Inflammatory macrophage treated with lipopolysaccharide for 1 hour (primary cell): ENCODE measurements at places on chromosomes 7 and 10.
A peak's percentile ranks its signal among the peaks of the same experiment; 100 is the strongest.

DNA sequence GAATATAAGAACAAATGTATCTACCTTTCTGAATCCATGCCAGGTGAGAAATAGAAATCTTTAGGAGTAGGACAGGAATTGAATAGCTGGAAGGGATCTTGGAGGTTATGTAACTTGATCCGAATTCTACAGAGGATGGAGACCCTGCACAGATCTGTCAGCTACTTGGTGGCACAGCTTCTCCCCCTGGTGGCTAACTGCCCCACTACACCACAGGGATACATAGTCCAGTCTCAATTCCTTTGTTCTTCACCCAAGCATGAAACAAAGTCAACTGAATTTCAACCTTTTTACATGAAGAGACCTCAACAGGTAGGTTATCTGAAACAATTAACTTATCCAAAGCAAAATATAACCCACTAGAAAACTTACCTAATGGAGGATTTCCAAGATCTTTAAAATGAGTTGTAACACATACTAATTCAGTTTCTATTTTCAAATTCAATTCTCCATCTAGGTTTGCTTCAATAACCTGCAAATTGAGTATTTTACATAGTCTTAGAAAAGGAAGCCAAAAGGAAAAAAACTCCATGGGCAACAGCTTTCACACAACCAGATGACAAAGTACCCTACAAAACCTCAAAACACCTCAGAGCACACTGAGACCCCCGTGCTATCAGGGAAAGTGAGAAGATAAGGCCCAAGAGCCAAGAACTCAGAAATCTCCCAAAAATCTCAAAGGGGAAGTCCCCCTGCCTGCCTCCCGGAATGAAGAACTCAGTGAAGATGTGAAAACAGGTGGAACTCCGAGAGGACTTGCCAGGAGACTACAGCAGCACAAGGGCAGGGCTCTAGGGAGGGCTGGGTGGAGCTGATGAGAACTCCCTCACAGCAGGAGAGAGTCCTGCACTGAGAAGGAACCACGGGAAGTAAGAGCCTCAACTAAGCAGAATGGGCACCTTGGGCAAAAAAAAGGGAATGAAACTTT is 10.3 kb downstream of the HUS1 start:
- DNase-seq: peak; percentile 31

DNA sequence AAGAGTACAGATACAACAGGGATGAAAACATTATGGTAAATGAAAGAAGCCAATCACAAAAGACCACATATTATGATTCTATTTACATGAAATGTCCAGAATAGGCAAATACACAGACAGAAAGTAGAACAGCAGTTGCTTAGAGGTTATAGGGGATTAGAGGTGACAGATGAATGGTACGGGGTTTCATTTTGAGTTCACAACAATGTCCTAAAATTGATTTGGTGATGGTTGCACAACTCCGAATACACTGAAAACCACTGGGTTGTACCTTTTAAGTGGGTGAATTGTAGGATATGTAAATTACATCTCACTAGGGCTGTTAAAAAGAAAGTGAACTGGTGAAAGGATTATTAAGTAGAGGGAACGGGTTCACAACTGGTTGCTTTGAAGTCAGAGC is 76.3 kb upstream of the MRLN start:
- DNase-seq: no peak

GRCh38 chr7:75740846-75741497 is 2.2 kb upstream of the HIP1 start:
- DNase-seq: peak; percentile 87

DNA sequence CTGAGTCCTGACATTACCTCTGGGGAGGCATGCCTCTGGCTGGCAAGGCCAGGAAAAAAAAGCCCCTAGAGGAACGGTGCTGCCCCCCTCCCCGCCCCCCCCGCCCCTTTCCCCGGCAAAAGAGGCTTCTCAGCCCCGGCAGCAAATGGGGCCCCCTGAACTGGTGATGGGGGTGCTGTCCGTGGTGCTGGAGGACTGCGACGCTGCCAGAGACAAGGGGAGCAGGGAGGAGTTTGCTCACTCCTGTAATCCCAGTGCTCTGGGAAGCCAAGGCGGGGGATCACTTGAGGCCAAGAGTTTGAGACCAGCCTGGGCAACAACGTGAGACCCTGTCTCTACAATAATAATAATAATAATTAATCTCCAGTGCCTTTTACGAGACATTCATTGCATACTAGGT is 23.7 kb downstream of the SRRM3 start:
- DNase-seq: peak; percentile 10

DNA sequence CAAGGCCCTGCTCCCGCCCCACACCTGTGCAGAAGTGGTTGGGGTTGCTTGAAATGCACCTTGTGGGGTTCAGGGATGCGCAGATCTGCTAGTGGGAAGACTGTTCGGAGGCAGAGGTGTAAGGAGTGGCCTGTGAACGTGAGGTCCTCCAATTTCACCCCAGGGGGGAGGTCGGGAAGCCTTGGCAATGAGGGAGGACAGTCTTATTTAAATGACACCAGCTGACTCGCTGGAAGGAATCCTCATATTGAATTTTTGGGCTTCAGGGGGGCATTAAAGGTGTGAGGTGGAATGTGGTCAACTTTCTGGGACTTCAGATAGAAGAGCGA is 218.8 kb upstream of the CELF2 start:
- DNase-seq: no peak

DNA sequence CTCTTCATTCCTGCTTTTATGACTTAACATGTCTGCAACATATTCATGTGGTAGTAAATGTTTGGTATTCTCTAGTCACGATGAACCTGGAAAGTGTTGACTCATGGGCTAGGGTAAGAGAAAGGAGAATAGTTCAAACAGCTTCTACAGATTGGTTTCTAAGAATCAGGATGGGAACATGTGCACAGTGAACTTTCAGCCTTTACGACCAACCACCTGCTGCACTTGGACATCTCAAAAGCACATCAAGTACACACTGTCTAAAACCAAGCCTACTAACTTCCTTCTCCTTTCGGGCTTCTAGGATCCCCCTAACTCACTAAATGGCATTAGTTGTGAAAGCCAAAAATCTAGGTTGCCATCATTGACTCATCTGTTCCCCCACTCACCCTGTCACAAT is 85.5 kb downstream of the CUL2 start:
- DNase-seq: peak; percentile 13

- no peak for DNase-seq
Observed at GRCh38 chr10:52652431-52653262, 119.9 kb downstream of the MBL2 start.

DNA sequence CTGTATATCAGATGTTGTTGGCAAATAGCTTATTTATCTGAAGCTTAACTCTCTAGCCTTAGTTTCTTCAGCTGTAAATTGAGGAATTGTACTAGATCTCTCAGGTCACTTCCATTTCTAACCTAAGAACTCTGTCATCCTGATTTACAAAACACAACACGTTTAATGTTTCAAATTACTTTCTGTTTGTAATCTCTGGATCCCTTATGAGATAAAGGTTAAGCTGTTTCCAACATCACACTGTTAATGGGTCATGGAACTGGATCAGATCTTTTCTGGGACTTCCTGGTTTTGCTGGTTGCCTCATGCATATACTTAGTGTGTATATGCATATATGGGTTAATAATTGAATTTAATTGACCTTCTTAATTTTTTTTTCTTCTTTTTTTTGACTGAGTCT is 9.9 kb downstream of the SAMD8 start:
- DNase-seq: no peak

- DNase-seq: no peak
Observed at GRCh38 chr10:131982185-131982756, 548 bp upstream of the BNIP3 start.

- DNase-seq: no peak
Observed at GRCh38 chr10:77946084-77946483, 19.5 kb upstream of the DLG5 start.

GRCh38 chr10:6473901-6474370 is 106.1 kb downstream of the PRKCQ start:
- DNase-seq: peak; percentile 72

DNA sequence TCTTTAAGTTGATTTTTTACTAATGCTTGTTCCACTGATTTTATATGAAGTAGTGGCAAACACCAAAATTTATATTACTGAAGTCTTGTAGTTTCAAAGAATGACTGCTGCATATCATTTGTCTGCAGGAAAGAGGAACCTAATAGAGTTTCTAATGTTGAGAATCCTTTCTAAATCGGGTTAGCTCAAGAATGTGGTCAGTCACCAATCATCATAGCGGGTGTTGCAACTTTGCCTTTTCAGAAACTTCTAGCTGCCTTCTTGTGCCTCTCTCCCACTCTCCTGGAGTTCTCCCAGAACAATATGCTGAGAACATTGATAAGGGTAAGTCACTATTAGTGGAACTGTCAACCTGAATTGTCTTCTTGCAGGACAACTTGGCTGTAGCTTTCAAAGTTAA is 524.8 kb upstream of the SORCS1 start:
- peak; percentile 79 for DNase-seq

- DNase-seq: peak; percentile 18
Observed at GRCh38 chr10:75033399-75034130, 77.9 kb upstream of the SAMD8 start.

DNA sequence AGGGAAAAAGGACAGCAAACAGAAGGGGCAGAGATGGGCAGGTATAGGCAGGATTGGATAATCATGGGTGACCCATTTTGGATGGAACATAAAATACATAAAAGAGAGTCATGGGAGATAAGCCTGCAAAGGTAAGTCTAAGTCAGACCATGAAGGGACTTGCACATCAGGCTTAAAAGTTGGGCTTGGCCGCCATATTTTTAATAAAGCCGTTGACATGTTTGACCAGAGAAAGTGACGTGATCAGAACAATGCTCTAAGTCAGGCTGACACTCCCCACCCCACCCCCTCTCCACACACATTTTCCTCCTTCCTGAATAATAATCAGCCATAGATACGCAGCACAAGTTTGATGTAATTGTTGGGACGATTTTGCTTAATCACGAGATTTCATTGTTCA is 54.0 kb downstream of the MRPL32 start:
- no peak for DNase-seq

- DNase-seq: no peak
Observed at GRCh38 chr10:30436191-30436611, 2.2 kb downstream of the MAP3K8 start.

GRCh38 chr7:130673066-130673465 is 4.5 kb upstream of the COPG2 start:
- DNase-seq: peak; percentile 25

DNA sequence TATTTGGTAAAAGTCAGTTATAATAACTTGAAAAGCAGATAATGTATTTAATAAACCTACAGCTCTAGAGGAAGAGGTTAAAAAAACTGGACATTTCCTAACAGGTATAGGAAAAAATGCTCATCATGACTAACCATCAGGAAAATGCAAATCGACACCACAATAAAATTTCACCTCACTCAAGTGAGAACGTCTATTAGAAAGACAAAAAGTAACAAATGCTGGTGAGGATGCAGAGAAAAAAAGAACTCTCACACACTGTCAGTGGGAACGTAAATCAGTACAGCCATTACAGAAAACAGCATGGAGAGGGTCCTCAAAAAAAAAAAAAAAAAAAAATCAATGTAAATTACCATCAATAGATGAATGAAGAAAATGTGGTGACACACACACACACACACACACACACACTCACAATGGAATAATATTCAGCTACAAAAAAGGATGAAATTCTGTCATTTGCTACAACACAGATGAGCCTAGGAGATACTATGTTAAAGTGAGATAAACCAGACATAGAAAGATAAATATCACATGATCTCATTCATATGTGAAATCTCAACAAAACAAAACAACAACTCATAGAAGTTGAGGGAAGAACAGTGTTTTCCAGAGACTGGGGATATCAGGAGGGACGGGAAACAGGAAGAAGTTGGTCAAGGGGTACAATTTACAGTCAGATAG is 20.1 kb downstream of the EPC1 start:
- no peak for DNase-seq

DNA sequence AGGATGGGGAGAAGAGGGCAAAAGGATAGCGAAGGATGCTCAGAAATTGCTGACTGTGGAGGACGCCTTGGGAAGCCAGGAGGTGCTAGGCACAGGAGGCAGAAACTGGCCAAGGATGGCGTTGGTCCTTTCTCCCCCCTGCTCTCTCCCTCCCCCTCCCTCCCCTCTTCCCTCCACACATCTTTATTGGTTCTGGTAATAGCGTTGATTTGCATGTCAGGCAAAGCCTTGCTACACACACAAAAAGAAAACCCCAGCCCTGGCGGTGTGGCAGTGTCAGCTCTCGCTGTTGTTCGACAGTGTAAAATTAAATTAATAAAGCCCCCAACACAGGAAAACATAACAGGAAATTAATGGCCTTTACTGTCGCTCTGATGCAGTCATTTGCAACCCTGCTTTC is 47.2 kb downstream of the PAX2 start:
- DNase-seq: no peak

GRCh38 chr10:125123476-125124114 is 36.8 kb downstream of the CTBP2 start:
- no peak for DNase-seq

DNA sequence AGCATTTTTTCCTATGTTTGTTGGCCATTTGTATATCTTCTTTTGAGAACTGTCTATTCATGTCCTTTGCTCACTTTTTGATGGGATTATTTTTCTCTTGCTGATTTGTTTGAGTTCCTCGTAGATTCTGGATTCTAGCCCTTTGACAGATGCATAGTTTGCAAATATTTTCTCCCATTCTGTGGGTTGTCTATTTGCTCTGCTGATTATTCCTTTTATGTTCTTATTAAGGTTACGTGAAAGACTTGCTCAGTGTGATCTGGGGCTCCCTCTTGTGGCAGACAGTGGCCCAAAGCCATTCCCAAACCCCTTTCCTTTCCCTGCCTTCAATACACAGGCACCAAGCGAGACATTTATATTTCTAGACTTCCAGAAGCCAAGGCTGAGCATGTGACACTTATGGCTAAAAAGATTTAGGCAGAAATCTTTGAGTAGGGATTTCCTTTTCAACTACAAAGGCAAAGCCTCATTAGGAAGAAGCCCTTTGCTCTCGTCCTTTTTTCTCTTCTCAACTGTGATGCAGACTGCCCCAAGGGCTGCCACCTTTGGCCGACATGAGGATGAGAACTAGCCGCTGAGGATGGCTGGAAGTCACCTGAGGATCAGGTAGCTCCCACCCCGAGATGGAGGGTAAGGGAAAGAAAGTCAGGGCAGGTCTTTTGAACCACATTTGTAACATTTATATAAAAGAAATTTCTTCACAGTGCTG is 23.6 kb downstream of the ST8SIA6 start:
- DNase-seq: peak; percentile 24

DNA sequence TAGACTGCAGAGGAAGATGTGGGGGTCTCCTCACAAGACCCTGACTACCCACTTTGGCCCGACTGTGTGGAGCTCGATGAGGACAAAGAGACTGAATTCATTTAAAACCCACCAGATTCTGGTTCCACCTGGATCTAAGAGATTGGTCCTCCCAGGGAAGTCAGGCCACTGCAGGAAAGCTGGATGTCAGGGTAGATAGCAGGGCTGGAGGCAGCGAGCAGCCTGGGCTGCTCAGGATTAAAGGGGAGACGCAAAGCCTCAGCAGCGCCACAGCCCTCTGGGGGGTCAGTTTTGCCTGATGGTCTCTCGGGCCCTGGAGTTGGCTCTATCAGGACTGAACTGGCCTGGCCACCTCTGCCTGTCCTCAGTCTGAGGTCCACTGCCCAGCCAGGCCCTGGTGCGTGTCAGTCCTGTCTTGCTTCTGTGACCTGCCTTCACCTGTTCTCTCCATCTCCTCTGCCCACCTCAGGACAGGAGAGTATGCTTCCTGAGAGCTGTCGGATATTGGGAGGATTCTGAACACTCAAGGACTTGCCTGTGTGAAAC is 12.2 kb upstream of the KLRG2 start:
- no peak for DNase-seq

GRCh38 chr7:11461946-11462345 is 370.1 kb downstream of the THSD7A start:
- no peak for DNase-seq

GRCh38 chr7:42624471-42624870 is 287.4 kb downstream of the C7orf25 start:
- DNase-seq: no peak
